Activated naive CD4-positive, alpha-beta T cell treated with anti-CD3 and anti-CD28 coated beads, Interleukin-2, amount 10 ng/mL, durations not matched to agents 5 hours and 36 hours (primary cell): ENCODE measurements at places on chromosomes 12 and 14. TPM values are rescaled to one million over a fixed set of nuclear protein-coding genes. Genes with fewer than 3 reads are reported as not detected.

REM2 gene
- 1.2 TPM for total RNA-seq

DPY19L2 gene
- total RNA-seq = 0.91 TPM

TAMALIN gene
- total RNA-seq = 18.3 TPM

GTF2A1 gene
- 36.4 TPM for total RNA-seq

CD163 gene
- total RNA-seq = not detected

KCNC2 gene
- total RNA-seq = not detected

TCL1A gene
- 0.25 TPM for total RNA-seq

C14orf132 gene
- total RNA-seq = 3.1 TPM

ASPG gene
- not detected for total RNA-seq

GPRC5D gene
- 0.99 TPM for total RNA-seq

KCNA1 gene
- not detected for total RNA-seq

CEP170B gene
- 4.9 TPM for total RNA-seq

STYK1 gene
- 0.34 TPM for total RNA-seq

KRT79 gene
- total RNA-seq = not detected

CD69 gene
- total RNA-seq = 152 TPM

DIO3 gene
- total RNA-seq = not detected

FOXG1 gene
- not detected for total RNA-seq

STAC3 gene
- total RNA-seq = 4.7 TPM

ADGRD1 gene
- not detected for total RNA-seq

PKP2 gene
- not detected for total RNA-seq
